Astrocyte (in vitro differentiated cells and primary cell): ENCODE measurements at places on chromosomes 5 and 9. TPM values are rescaled to one million over a fixed set of nuclear protein-coding genes. Genes with fewer than 3 reads are reported as not detected.
A peak's percentile ranks its signal among the peaks of the same experiment; 100 is the strongest.

DNA sequence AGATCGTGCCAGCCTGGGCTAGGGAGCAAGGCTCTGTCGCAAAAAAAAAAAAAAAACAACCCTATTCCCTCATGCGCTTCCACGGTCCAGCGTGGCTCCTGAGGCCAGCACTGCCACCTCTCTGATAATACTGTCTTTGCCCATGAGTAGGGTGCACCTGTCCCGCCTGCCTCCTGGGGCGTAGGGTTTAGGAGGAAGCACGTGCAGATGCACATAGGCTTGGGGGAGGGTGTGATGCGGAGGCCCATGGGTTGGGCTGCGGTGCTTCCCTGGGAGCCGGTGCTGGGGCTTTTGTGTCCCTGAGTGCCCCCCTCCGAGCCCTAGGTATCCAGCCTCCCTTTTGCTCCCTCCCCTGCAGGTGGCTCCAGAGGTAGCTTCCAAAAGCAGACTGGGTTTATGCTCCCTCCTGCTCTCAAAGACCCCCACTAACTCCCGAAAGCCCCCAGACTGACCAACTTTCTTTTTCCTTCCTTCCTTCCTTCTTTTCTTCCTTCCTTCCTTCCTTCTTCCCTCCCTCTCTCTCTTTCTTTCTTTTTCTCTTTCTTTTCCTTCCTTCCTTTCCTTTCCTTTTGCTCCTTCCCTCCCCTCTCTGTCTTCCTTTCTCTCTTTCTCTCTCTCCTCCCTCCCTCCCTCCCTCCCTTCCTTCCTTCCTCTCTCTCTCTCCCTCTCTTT is 12.8 kb downstream of the FGFR4 start:
- no peaks in the 10 kb centered on the region for H3K36me3 ChIP-seq
- no peak overlapping the region for H3K4me3 ChIP-seq
- no peak for DNase-seq
- no peak overlapping the region for H3K27ac ChIP-seq
- H3K4me1 ChIP-seq: no peaks in the 10 kb centered on the region

- DNase-seq: no peak
- peaks cover 19% of the 10 kb centered on the region for H3K4me1 ChIP-seq
- H3K36me3 ChIP-seq: peaks cover 4% of the 10 kb centered on the region
- H3K4me3 ChIP-seq: no peak overlapping the region
- H3K27ac ChIP-seq: no peak overlapping the region
Measured at GRCh38 chr5:14745188-14745563, 80.7 kb downstream of the OTULIN start.

Gene IFNA2
- total RNA-seq: not detected in 2 replicates

- no peaks in the 10 kb centered on the region for H3K27me3 ChIP-seq
- peak overlapping the region; percentile 74 for H3K27ac ChIP-seq
- DNase-seq: peak; percentile 99
- peak overlapping the region; percentile 7 for H3K4me3 ChIP-seq
Measured at GRCh38 chr5:89313804-89314588, 431.0 kb upstream of the MEF2C start.

Gene GMCL2
- not detected in 2 replicates for total RNA-seq

DNA sequence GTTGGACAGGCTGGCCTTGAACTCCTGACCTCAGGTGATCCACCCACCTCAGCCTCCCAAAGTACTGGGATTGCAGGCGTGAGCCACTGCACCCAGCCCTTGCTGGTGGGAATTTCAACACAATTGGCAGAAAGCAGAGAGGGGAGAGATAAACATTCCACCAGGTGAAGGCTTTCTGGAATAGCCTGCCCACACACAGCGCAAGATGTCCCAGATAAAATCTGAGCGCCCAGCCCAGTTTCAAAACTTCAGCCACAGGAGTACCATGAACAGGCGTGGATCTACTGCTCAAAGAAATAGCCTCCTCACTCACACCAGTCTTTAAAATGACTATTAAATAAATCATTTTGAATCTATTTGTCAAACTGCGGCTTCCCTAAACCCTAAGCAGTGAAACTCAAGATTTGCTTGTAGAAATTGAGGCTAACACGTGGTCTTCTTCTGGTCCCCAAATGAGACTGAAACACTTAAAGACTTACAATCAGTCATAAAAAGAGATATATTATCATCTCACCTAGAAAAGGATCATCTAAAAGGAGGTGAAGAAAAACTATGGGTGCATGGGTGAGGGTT is 34.7 kb downstream of the CAPSL start:
- no peaks in the 10 kb centered on the region for H3K36me3 ChIP-seq
- no peak for DNase-seq

Gene ZNF366
- not detected in 2 replicates for total RNA-seq

Gene ALDH1A1
- total RNA-seq: 1.5 and 2.1 TPM in 2 replicates

- no peak overlapping the region for H3K27ac ChIP-seq
- H3K4me1 ChIP-seq: no peaks in the 10 kb centered on the region
- no peak for DNase-seq
- peaks cover 32% of the 10 kb centered on the region for H3K27me3 ChIP-seq
- no peaks in the 10 kb centered on the region for H3K36me3 ChIP-seq
- H3K4me3 ChIP-seq: peak overlapping the region; percentile 60
Measured at GRCh38 chr9:76904661-76905457, 1.1 kb downstream of the PRUNE2 start.
